ENCODE measurements at places on chromosomes 13 and 19.

GRCh38 chr19:43872547-43873336 is 45.6 kb downstream of the ZNF283 start:
- peak; percentile 15 for DNase-seq

DNA sequence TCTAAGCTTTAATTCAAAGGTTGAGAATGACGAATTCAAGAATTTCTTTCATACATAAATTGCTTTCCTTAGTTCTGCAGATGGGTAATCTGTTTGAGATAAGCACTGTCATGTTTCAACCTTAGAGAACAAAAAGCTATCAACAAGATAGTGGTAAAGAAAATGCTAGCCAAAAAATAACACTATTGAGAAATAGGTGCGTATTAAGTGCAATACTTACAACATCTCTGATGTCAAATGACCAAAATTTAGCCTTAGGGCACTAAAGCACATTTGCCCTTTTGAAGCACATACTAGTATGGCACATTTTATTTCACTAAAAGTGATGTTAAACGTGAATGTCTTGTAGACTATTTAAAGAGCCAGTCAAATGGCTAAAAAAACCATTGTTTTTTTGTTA is 4.9 kb downstream of the KBTBD6 start:
- no peak for DNase-seq

DNA sequence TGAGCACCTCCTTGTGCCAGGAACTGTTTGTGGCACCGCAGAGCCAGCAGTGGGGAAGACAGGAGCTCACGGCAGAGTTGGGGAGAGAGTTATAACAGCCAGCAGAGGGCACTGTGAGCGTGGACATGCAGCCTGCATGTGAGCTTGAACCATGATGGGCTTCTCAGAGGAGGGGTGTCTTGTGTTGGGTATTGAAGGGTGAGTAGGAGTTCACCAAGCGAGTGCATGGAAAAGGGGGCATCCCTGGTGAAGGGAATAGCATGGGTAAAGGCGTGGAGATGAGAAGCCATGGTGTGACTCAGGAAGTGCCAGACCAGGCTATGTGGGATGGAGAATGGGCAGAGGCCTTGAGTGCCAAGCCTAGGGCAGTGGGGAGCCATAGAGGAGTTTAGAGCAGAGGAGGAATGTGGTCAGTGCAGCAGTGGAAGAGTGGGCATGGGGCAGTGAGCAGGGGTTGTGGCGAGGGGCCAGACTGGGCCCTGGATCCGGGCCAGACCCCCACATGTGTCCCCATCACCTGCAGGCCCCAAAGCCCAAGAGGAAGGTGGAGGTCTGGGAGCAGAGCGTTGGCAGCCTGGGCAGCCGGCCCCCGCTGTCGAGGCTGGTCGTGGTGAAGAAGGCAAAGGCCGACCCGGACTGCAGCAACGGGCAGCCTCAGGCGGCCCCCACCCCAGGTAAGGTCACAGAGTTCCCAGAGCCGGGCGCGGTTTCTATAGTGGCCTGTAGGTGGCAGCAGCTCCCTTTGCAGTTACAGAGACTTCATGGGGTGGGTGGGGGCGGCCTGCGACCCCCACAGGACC is 11.8 kb upstream of the SHD start:
- peak; percentile 42 for DNase-seq

DNA sequence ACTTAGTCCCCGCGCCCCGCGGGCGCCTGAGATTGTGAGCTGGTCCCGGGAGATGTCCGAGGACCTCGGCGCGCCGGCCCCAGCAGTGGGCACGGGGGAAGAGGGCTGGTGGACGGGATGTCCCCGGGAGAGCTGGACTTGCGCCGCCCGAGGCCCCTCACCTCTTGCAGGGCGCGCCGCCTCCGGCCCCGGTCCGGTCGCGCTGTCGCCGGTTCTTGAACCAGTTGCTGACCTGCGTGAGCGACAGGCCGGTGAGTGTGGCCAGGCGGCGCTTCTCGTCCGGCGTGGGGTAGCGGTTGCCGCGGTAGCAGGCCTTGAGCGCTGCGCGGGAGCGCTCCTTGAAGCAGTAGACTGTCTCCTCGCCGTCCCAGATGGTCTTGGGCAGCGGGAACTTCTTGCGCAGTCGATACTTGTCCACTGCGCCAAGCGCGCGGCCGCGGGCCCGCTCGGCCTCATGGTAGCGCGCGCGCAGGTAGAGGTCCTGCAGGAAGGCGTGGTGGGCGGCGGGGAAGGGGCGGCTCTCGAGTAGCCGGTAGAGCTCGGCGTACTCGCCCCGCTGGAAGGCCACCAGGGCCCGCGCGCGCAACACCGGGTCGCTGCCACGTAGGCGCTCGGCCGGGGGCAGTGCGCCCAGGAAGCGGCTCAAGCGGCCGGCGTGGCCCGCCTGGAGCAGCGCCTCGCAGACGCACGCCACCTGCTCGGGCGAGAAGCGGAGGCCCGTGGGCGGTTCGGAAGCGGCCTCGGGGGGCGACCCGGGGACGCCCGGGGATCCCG is 984 bp downstream of the SIX5 start:
- peak; percentile 64 for DNase-seq

GRCh38 chr13:92297971-92298942 is 899.8 kb downstream of the GPC5 start:
- no peak for DNase-seq

- DNase-seq, result no peak
Observed at GRCh38 chr19:30523791-30524190, 151.6 kb downstream of the ZNF536 start.

- DNase-seq, result peak; percentile 4
Observed at GRCh38 chr13:100039740-100040139, 49.2 kb upstream of the PCCA start.

- DNase-seq, result peak; percentile 15
Observed at GRCh38 chr13:72284791-72285190, 417.8 kb upstream of the DACH1 start.

GRCh38 chr19:3024870-3025548 is 4.1 kb downstream of the TLE2 start:
- DNase-seq, result no peak

DNA sequence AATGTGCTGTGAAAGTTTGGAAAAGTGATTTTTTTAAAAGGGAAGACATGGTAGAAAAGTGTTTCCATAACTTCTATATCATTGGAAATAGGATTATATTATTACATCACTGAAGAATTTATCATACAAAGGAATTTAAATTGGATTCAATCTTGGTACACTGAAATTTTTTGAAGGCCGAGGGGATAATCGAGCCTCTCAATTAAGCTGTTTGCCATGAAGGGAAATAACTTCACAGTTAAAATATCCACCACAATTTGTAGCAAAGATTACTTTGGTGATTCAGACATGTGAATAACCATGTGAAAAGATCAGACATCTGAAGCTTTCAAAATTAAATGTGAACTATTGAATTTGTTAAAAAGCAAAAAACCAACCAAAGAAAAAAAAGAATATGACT is 215.3 kb downstream of the KLF5 start:
- DNase-seq, result peak; percentile 79

- peak; percentile 74 for DNase-seq
Observed at GRCh38 chr13:106533943-106534638, 1.4 kb downstream of the EFNB2 start.

DNA sequence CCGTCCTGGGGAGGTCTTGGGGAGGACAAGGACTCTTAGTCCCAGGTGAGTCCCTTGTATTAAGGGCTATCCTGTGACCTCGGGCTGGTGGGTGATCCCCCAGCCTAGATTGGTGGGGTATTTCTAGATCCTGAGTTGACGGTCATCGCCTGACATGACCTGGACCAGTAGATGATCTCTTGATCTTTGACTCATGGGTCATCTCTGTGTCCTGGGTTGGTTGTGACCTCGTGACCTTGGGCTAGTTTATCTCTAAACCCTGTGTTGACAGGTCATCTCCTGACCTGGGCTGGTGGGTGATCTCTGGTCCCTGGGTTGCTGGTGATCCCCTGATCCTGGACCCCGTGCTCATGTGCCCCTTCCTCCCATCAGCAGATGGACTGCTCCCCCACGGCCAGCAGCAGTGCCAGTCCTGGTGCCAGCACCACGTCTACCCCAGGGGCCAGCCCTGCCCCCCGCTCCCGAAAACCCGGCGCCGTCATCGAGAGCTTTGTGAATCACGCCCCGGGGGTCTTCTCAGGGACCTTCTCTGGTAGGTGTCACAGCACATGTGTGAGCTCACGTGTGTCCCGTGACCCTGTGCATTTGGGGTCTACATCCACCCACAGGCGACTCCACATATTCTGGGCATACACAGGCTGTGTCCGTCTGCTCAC is 6.3 kb downstream of the MIDN start:
- DNase-seq, result no peak

- no peak for DNase-seq
Observed at GRCh38 chr19:48421548-48421947, 24.2 kb upstream of the GRWD1 start.

DNA sequence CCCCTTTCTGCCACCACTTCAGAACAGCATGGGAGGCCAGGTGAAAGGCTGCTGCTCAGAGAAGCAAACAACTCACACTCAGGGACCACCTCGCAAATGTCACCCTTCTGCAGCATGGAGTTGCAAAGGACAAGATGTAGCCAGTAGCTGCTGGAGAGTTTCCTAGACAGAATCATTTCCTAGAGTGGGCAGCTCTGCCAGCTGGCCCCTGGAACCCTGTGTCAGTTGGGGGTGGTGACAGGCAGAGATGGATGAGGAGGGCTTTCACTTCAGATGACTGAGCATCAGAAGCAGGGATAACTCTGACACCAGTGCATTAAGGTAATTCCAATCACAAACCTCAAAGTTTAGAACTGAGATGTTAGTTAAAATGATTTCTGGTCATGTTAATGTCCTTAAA is 34.4 kb upstream of the EPHX3 start:
- no peak for DNase-seq

DNA sequence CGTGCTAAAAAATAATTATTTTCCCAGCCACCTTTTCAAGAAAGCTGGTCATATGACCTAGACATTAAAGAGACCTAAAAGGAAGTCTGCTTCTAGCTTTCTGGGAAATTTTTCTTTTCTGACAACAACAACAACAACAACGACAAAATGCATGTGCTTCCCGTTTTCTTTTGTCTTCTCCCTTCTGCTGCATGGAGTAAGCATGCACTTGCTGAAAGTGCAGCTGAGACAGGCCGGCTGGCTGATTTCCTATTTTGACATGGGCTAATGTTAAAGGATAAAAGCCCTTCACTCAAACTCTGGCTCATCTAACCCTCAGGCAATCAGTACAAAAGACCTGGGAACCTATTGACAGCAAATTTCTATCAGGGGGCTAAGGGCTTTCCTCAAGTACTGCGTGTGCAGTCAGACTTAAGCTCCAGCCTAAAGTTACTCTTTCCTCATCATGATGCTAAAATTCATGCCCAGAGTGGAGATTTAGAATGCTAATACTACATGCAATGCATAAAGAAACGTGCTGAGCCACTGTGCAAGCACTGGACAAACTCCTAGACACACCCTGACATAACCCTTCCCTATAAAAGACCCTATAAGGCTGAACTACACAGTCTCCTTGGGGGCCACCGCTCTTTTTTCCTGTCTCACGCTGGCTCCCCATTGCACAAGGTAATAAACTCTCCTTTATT is 811.1 kb downstream of the UQCRFS1 start:
- no peak for DNase-seq

- DNase-seq, result no peak
Observed at GRCh38 chr13:25171170-25171516, 945 bp downstream of the AMER2 start.

DNA sequence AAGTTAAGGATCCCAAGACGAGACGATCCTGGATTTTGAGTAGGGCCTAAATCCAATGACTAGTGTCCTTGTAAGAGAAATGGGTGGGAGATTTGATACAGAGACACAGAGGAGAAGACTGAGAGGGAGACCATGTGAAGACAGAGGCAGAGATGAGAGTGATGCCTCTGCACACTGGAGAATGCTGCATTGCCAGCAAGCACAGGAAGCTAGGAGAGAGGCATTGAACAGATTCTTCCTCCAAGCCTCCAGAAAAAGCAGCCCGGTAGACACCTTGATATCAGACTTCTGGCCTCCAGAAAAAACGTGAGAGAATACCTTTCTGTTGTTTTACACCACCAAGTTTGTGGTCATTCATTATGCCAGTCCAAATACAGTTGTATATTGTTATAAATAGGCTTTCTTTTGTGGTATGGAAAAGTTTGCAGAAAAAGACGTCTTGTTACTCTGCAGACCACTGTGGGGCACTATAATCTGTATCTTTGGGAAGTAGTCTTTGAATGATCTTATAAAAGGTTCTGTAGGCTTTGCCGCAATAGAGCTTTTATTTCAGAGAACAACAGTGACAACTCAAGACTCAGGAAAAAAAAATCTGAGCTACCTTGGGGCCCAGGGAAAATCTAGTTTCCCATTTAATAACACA is 17.9 kb upstream of the RFC3 start:
- peak; percentile 47 for DNase-seq

GRCh38 chr13:22517544-22517943 is 663.2 kb upstream of the SGCG start:
- DNase-seq, result no peak

DNA sequence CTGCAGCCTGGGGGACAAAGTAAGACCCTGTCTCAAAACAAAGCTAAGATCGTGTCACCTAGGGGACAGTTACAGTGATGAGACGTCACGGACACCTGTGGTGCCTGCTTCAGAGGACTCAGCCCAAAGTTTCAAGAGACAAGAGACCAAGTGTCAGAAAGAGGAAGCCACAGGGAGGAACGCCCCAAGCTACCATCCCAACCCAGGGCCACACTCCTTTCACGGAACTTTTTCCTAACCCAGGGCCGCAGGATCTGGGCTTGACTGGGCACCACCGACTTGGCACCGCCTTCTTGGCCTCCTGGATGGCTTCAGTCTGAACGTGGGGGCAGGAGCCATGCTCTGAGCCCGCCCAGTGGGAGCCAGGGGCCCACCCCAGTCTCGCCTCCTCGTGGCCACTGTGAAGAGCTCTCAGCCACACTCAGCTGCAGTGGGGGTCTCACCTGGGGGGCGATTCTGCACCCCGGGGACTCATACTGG is 8.5 kb downstream of the MOB3A start:
- DNase-seq, result no peak

DNA sequence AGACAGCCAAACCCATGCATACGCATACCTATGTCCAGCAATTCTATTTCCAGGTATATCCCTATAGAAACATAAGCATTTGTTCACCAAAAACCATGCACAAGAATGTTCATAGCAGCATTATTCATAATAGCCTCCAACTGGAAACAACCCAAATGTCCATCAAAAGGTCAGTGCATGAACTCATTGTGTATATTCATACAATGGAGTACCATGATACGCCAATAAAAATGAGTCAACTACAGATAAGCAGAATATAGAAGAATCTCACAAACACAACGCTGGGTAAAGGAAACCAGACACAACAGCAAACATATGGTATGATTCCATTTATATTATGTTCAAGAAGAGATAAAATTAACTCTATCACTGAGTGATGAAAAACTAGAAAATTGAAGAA is 23.8 kb downstream of the DEDD2 start:
- DNase-seq, result no peak

- DNase-seq, result peak; percentile 25
Observed at GRCh38 chr13:95296326-95296925, 4.8 kb downstream of the ABCC4 start.

GRCh38 chr13:85700906-85701305 is 98.3 kb downstream of the SLITRK6 start:
- DNase-seq, result no peak

- no peak for DNase-seq
Observed at GRCh38 chr19:2305452-2306280, 2.3 kb downstream of the LINGO3 start.
